ENCODE measurements at places on chromosomes 13 and 19.

- peak; percentile 26 for DNase-seq
Measured at GRCh38 chr13:41905600-41906254, 55.2 kb downstream of the VWA8 start.

- DNase-seq, result no peak
Measured at GRCh38 chr13:32722340-32722739, 136.1 kb downstream of the PDS5B start.

GRCh38 chr19:10085641-10086590, at the start of gene SHFL:
TSS of gene SHFL (plus strand) at chr19:10086317. CDS start at chr19:10086428, 111 bp downstream.
- peak; percentile 83 for DNase-seq

- no peak for DNase-seq
Measured at GRCh38 chr13:27349458-27349857, 75.0 kb upstream of the GTF3A start.

DNA sequence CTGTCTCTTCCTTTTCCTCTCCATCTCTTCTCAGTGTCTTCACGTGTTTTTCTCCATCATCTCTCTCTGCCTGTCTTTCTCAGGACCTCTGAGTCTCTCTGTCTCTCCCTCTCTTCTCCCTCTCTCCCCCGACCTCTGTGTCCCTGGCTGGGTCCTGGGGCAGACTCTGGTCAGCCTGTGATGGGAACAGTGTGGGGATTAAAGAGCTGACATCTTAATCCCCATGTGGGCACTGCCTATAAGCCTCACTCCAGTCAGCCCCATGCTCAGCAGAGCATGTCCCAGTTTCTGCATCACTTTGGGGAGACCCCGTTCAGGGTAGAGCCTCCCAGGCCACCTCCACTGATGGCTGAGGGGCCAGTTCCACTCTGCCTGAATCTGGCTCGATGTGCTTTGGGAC, 16.2 kb downstream of the EGLN2 start:
- no peak for DNase-seq

GRCh38 chr13:23180711-23181110, at the start of gene SGCG:
TSS of gene SGCG (plus strand) at chr13:23180979. CDS start at chr13:23203695, 22,716 bp downstream.
- DNase-seq, result no peak

DNA sequence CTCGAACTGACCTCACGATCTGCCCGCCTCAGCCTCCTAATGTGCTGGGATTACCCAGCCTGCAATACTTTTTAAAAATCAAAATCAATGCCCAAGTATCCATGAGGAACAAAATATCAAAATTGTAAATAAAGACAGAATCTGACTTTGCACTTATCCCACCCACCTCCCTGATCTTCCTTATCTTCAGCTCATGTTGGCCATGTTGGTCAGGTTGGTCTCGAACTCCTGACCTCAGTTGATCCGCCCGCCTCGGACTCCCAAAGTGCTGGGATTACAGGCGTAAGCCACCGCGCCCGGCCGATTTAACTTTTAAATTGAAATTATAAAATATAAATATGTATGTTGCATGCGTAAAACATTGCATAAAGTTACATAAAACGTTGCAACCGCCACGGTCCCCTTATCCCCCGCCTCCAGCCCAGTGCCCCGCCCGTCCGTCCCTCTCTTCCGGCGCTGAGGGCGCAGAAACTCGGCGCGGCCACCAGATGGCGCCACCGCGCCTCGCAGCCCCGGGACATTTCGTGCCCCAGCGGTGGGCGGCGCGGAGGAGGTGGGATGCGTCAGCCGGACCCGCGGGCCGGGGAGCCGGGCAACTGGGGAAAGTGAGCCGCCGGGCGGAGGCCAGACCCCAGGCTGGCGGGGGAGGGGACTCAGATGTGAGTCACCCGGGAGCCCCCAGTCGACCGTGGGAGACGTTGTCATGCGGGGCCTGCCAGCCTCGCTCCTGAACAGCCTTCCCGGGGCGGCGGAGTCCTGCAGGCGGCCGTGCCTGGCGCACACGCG, 1.5 kb upstream of the GADD45B start:
- peak; percentile 78 for DNase-seq

GRCh38 chr13:29577136-29578051, 18.1 kb downstream of the SLC7A1 start:
- no peak for DNase-seq

GRCh38 chr13:36601186-36601585, 72.6 kb upstream of the SERTM1 start:
- DNase-seq, result no peak
